Astrocyte (in vitro differentiated cells and primary cell): ENCODE measurements at places on chromosomes 2 and 18.

- DNase-seq, result no peak
Measured at GRCh38 chr18:34880403-34880802, 160.8 kb upstream of the MAPRE2 start.

- peak; percentile 39 for DNase-seq
Measured at GRCh38 chr2:210593166-210593565, 36.8 kb downstream of the CPS1 start.

- no peak for DNase-seq
Measured at GRCh38 chr18:3094338-3094684, 81.4 kb upstream of the LPIN2 start.

GRCh38 chr2:45199973-45200372 is 190.7 kb upstream of the SIX2 start:
- DNase-seq, result peak; percentile 22

GRCh38 chr2:99278793-99279291 is 22.2 kb downstream of the LYG1 start:
- DNase-seq, result peak; percentile 96

DNA sequence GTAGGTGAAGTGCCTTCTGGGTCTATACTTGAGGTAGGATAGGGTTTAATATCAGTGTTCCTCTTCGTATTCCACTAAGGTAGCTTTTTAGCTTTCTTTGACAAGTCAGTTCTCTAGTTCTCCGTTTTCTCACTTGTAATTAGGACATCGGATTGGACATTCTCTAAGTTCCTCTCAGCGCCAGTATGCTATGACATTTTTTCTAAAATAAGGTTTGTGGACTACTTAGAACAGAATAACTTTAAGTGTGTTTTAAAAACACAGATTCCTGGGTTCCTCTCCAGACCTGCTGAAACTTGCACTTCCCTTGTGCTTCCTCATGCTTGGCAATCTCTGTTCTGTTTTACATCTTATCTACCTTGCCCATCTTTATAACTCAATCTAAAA is 69.3 kb upstream of the YWHAQ start:
- no peak for DNase-seq

GRCh38 chr2:192148620-192149321 is 46.0 kb downstream of the TMEFF2 start:
- DNase-seq, result peak; percentile 90

GRCh38 chr2:58769864-58770234 is 528.7 kb upstream of the FANCL start:
- no peak for DNase-seq

DNA sequence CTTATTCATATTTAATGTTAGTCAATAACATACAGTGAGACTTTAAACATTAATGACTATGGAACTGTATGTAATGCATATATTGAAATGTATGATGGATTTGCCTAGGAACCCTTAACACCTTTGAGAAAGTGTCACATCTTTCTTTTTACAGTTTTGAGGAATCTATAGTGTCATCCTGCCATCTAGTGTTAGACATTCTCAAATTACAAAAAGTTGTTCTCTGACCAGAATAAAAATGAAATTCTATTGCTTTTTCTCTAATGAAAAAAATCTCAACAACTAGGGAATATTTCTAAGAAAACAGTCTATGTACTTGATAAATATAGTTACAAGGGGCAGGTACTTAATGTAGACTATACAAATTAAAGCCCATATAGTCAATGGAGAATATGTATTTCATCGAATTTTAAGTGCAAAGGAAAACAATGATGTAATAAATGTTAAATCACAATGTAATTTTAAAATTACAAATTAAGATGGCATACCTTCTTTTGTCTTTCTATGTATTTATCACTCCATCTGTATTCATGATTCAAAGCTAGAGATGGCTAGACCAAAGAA is 5.1 kb upstream of the CALCRL start:
- DNase-seq, result no peak

DNA sequence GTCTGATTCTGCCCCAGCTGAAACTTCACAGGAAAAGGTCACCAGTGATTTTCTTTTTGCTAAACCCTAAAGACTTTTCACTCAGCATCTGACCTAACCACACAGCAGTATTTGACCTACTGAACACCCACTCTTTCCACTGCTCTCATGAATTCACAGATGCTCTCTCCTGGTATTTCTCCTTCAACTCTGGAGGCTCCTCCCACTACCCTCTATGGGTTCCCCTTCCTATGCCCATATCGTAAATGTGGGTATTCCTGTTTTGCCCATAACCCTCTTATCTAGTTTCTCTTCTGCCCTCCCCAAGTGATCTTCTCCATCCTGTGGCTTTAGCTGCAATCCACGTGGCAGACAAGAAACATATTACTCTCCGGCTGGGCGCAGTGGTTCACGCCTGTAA is 7.6 kb downstream of the PLEKHM3 start:
- no peak for DNase-seq

GRCh38 chr2:55431982-55432627 is 12.4 kb upstream of the CCDC88A start:
- peak; percentile 15 for DNase-seq

GRCh38 chr18:34801774-34802173 is 91.7 kb downstream of the DTNA start:
- peak; percentile 75 for DNase-seq

DNA sequence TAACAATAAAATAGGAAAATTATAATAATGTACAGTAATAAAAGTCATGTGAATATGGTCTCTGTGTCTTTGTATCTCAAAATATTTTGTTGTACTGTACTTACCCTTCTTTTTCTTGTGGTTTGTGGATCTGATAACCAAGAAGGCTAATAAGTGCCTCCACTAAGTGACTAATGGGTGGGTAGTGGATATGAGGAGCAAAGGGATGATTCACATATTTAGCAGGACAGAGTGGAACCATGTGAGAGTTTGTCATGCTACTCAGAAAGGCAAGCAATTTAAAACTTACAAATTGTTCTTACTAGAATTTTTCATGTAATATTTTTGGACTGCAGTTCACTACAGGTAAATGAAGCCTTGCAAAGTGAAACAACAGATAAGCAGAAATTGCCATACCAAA is 1241.2 kb upstream of the CDH2 start:
- peak; percentile 89 for DNase-seq

- no peak for DNase-seq
Measured at GRCh38 chr2:86783615-86784339, 6.9 kb downstream of the CD8A start.

DNA sequence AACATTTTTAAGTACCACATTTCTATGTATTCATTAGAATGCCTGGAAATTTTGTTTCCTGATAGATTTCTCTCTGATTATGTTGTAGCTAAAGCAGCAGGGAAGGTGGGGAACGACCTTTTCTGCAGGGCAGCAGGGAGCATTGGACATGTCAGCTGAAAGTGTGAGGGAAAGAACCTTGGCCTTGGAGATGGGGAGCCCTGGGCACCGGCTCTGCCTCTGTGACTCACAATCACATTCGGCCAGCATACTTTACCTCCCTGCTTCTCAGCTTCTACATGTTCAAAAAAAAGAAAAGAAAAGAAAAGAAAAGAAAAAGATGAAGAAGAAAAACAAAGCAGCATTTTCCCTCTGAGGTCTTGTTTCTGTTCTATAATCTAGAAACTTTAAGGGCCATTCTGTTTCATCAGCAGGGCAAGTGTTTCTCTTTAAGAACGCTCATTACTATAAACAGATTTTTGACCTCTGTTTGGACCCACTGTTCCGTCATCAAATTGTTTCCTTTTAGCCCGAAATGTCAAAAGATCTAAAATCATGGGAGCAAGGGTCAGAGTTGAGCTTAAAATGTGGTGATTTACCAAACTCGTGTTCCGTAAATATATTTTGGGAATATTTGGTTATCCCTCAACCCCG is 27.9 kb downstream of the SETBP1 start:
- DNase-seq, result peak; percentile 20

DNA sequence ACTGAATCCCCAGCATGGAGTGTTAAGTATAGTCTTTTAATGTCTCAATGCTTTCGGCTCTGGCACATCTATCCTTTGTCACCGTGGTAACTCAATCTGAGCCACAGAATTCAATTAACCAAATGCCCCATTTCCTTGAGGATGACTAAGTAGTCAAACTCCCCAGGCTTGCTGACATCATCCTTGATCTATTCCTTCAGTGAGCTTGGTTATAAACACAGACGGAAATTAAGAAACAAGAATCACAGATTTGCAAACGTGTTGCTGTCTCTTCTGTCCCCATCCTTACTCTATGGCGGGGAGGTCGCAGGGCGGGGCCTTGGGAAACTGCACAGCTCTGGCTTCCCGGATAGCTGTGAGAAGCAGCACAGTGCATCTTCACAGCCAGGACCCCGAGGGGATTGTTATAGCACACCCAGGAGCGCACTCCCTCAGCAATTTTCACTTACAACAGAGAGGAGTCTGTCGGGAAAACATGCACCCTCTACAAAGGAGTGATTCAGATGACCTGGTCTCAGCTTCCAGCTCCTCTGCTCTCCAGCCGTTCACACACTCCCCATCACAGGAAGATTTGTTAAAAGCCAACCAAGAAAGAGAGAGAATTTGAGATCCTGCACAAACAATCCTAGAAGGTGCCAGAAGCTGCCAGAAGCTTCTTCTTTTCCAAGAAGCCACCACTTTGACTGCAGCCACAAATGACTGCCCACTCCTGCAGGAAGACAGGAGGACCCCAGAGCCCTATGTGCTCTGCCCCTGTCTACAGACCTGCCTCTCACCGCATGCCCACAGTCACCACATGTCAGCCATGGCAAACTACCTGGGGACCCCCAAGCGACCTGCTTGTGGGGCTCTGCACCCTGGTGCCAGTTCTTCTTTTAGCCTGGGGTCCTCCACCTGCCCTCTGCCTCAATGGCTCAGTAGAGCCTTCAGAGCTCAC is 44.9 kb upstream of the YWHAQ start:
- peak; percentile 97 for DNase-seq

DNA sequence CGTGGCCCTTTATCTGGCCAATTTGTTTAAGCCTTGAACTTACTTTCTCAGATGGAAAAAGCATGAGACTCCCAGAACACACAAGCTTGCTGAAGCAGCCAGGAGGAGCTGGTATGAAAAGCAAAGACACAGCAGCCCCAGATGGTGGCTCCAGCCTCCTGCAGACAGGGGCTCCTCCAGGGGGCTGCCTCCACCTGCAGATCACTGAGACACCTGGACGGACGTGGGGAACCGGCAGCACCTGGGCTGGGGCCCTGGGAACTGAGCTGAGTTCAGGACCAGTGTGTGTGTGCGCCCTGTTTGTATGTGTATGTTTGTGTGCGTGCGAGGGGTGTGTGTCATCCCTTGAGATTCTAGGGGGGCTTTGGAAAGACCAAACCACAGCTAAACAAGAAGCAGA is 8.6 kb downstream of the CYS1 start:
- DNase-seq, result no peak

GRCh38 chr18:336713-337112 is 68.9 kb upstream of the THOC1 start:
- no peak for DNase-seq

GRCh38 chr2:12036640-12036983 is 290.2 kb downstream of the LPIN1 start:
- DNase-seq, result no peak

DNA sequence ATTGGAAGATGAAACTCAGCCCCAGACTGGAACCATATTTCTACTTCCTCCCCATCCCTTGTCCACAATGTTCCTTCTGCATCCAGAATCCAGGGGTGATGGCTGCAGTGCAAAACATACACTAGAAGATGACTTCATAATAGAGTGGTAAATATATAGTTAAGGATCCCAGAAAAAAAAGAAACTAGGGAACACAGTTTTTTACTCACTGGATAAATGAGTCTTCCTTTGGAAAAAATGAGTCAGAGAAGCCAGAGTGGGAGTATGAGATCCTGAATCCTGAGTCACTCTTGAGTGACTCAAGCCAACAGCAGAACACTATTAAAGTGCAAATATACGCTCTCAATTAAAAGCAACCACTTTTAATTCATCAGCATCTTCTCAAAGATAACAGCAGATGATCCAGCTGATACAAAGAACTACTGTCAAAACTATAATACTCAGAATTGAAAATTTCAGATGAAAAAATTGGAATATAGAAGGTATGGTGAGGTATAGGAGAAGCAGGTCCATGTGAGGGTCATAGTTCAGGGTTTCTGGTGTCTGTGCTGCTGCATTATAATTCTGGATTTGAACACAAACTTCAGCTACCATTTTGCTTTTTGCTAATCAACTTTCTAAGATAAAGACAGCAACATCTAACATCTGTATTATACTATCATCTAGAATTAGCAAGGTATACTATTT is 987.2 kb upstream of the CDH2 start:
- DNase-seq, result peak; percentile 95

DNA sequence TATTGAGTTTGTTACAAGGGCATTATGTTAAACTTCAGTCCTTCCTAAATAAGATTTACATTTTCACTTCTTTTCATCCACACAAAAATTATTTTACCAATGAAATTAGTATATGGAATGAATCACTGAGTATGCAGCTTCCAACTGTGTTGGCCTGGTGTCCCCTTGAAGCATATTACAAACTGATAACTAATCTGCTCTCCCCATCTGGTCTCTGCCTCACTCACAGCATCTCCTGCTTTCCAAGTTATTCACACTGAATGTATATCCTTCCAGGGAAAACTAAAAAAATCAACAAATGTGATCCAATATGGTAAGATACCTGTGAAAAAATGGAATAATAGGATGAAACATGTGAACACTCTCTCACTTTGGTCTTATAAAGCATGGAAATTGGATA is 90.0 kb upstream of the NYAP2 start:
- no peak for DNase-seq

GRCh38 chr2:103805746-103806145 is 1043.9 kb downstream of the TMEM182 start:
- no peak for DNase-seq

GRCh38 chr2:131042148-131042775 is 51.0 kb downstream of the FAM168B start:
- DNase-seq, result no peak
